MM.1S (cell line): ENCODE measurements at places on chromosomes 2 and 18.

DNA sequence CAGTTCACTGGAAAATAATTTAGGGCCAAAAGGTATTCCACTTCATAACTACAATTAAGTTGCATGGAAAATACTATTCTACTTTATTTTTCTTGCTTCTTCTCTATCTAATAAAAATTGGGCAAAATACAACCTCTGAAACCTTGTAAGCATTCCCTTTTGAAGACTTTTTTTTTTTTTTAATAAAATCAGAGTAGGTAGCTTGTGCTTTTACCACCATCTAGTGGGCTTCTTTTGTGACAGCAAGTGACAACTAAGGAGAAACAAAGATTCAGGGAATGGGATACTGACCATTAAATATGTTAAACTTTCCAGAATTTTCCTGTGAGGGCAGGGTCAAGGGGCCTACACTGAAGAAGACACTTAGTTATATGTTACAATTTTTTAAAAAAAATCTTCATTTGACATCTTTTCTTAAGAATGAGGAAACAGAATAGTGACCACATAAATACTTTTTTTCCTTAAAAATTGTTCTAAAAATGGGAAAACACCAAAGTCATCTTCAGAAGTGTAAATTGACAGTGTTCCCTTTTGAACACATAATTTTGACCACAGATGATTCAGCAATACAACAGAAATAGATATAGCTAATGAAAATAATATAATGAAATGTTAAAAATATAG is 1183.2 kb upstream of the ACVR2A start:
- peak; percentile 24 for DNase-seq

- DNase-seq = no peak
Measured at GRCh38 chr18:670522-670921, 13.1 kb downstream of the TYMS start.

GRCh38 chr18:32669549-32670165 is 103.2 kb downstream of the KLHL14 start:
- no peak for DNase-seq

DNA sequence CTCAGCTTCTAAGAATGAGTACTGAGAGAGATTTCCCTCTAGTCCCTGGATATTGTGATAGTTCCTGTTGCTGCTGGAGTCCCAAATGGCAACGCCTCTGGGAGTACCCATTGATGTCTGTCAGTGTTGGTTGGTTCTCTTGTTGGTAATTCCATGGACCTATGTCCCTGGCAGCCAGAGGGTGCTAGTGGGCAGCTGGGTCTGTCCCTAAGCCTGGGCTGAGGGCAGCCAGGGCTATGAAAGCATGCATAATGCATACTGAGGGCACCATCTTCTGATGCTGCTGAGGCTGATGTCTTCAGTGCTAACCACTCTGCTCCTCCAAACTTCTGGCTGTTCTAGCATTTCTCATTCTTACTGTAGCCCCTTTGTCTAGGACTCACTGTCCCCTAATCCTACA is 35.9 kb downstream of the NABP1 start:
- DNase-seq = no peak

DNA sequence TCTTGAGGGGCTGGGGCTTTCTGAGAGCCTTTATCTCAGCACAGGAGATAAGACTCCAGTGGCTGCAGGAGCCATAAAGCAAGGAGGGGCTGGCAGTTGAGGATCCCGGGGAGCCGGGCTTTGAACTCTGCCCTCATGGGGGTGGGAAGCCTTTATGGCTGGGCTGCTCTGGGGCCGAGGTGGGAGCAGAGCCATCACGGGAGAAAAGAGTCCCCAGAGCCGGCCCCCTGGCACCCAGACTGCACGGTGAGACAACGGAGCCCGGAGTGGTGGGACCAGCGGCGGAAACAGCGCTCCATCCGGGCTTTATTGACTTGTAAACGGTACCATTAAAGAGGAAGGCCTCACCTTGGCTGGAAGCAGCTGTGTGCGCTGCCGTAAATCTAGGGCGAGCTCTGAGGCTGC is 162.6 kb downstream of the MYCN start:
- no peak for DNase-seq

- DNase-seq = no peak
Measured at GRCh38 chr18:54900290-54900689, 59.0 kb downstream of the CCDC68 start.

GRCh38 chr2:199455545-199456382 is 2.0 kb downstream of the SATB2 start:
- no peak for DNase-seq

DNA sequence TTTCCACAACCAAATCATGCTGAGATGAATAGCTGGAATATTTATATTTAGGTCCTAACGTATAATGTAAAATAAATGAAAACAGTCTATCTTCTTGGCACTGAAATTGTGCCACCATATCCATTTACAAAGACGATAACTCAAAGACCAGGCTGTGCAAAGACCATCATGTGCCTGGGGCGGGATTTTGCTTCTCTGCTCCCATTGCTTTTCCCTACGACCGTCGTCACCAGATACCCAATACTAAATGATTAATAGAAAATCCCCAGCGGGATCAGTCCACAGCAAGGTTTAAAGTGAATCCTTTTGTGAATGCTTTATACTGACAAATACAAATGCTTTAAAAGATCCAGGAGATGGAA is 194.3 kb upstream of the ARL4C start:
- DNase-seq = no peak

- DNase-seq = no peak
Measured at GRCh38 chr2:192161656-192162290, 33.0 kb downstream of the TMEFF2 start.

DNA sequence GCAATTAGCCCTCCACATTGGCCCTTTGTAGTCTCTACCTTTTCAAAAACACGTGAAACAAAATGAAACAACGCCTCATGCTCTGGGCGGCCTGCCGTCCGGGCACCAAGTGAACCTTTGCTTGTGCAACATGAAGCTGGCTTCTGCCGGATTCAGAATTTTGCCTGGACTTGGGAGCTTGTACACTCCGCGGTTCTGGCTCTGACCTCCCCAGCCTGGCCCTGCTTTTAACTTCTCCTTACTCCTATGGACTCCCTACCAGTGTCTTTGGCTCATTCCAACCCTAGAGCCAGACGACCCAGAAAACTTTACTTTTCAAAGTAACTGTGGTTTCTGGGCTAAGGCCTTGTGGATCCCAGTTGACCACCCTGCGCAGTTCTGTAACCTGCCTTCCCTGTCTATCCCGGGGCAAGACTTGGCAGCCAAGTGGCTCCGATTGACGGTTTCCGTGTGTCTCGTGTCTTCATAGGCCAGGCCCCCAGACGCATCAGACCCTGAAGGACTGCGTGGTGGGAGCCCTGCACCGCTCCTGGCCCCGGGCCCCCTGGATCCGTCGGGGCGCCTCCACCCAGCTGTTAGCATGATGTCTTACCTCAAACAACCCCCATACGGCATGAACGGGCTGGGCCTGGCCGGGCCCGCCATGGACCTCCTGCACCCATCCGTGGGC is 1.9 kb downstream of the OTX1 start:
- DNase-seq = no peak

DNA sequence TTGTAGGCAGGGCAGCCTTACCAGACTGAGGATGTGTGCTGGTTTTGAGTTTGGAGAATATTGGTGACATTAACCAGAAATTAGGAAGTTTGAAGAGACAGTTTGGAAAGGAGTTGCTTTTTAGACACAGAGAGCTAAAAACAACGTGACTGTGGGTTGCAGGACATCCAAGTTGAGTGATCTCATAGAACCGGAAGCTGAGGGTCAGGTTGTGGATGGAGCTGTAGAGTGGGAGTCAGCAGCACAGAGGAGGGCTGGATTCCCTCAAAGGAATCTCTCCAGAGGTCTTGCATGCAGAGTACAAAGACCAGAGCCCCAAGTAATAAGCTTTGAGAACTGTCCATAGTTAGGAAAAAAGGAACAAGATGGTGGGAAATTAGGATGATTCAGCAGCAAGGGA is 9.3 kb downstream of the MAPRE3 start:
- DNase-seq = no peak

GRCh38 chr2:145411493-145411892 is 891.6 kb upstream of the ZEB2 start:
- peak; percentile 94 for DNase-seq

DNA sequence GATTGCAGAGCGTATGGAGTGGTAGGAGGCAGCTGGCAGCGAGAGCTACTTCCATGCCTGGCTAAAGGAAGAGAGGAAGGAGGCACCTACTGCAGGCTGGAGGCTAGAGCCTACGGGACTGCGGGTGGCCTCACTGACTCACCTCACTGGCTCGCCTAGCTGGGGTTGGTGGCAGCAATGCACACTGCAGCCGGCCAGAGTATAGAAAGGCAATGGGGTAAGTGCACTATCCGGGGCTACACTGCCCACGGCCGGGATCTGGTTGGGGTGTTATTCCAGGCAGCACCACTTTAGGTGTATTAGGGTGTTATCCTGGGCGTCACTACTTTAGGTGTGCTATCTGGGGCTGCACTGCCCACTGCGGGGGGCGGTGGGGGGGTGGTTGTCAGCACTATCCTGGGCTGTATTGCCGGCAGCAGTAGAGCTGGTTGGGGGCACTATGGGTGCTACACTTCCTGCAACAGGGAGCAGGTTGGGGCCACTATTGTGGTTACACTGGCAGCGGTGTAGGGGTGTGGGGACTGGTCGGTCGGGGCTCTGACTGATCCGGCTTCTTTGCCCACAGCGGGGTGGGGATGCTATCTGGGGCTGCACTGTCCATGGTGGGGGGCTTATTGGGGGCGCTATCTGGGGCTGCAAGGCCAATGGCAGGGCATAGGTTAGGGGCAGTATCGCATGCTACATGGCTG is 33.3 kb upstream of the ANKRD62 start:
- no peak for DNase-seq

DNA sequence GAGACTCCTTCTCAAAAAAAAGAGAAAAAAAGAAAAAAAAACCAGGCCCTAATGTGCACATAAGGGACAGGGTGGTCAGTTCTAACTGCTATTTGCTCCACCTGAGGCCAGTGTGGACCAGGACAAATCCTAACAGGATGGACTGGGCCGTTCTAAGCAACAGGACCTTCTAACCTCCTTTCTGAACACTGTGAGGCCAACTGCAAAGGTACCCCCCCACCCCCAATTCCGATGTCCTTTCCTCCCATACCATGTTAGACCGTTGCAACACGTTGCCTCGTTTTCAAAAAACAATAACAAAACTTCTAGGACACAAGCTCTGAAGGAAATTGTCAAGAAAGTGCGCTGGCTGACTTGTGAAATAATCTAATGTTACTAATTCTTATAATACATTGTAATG is 1.2 kb downstream of the THAP4 start:
- no peak for DNase-seq

GRCh38 chr2:3446381-3446780 is 66.9 kb downstream of the TRAPPC12 start:
- no peak for DNase-seq

DNA sequence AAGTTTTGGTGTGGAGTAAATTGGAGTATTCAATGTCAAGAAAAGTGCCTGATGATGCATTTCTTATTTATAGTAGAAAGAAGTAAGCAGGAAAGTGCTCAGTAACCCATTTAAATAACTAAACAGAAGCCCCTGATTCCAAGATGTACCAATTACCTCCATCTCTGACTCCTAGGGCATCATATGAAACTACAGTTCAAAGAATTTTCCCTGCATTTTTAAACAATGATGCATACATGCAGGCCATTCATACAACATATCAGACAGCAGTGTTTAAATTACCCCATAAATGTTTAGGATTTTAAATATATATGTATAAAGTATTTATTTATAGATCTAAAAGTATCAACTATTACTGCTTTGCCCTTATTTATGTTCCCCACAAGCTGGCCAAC is 36.2 kb downstream of the FTCDNL1 start:
- DNase-seq = no peak

- DNase-seq = no peak
Measured at GRCh38 chr2:76257802-76258201, 547.1 kb upstream of the GCFC2 start.

DNA sequence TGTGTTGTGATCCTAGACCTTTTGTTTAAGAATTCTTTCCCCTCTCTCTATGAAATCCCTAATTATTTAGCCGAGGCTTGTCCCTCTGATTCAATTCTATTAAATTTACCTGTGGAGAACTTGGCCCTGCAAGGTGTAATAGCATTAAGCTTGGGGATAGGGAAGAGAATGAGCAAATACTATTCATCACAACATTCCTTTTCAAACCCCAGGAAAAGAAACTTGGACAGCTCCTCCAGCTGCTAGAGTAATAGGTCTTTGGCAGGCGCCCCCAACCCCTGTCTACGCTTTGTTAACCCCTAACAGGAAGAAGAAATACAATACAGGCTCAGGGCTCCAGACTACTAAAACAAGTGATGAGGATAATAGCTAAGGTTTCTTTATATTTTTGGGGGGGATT is 957.0 kb downstream of the CPS1 start:
- no peak for DNase-seq

GRCh38 chr2:229159405-229159804 is 111.7 kb downstream of the PID1 start:
- DNase-seq = no peak

DNA sequence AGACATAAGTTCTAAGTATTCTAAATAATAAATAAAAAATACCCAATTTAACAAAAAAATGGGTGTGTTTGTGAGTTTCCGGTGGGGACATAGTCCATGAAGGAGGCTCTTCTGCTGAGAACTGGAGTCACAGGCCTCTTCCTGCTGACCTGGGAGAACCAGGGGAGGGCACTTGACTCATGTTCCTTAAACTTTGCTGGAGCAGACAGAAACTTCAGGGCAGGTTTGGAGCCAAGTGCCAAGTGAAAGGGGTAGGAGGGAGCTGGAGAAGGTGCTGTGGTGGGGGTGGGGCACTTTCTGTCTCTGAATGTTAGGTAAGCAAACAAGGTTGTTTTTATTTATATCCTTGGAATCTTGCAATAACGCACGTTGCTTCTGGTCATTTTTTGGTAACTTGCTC is 78.8 kb upstream of the TTN start:
- DNase-seq = no peak

GRCh38 chr2:32189011-32189410 is 23.3 kb downstream of the SLC30A6 start:
- DNase-seq = no peak

DNA sequence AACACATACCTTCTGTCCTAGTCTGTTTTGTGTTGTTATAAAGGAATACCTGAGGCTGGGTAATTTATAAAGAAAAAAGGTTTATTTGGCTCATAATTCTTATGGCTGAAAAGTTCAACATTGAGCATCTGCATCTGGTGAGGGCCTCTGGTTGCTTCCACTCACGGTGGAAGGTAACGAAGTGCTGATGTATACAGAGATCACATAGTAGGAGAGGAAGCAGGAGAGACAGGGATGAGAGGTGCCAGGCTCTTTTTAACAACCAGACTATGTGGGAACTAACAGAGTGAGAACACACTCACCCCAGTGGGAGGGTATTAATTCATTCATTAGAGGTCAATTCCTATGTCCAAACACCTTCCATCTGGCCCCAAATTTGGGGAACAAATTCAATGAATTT is 463.8 kb downstream of the DSC3 start:
- no peak for DNase-seq

DNA sequence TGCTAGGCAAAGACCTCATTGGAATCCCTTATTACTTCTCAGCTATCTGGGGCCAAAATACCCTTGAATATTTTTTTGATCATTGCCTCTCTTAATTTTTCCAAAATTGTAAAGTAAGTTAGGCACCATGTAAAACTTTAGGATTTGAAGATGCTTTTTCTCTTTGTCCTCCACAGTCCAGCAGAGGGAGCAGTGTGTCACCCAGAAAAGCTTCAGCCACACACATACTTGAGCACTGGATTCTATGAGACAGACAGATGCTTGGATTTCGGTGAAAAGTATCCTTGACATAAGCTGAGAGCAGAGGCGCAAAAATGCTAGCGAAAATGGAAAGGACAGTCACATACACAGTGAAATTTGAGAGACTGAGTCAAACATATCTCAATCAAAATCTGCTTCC is 74.7 kb upstream of the KCNJ3 start:
- peak; percentile 50 for DNase-seq

- DNase-seq = no peak
Measured at GRCh38 chr18:76354348-76354747, 140.7 kb downstream of the ZNF516 start.
